KG1 (cell line): ENCODE measurements at places on chromosomes 6 and 20.

- DNase-seq, result no peak
Observed at GRCh38 chr6:63663147-63663955, 27.7 kb downstream of the PHF3 start.

DNA sequence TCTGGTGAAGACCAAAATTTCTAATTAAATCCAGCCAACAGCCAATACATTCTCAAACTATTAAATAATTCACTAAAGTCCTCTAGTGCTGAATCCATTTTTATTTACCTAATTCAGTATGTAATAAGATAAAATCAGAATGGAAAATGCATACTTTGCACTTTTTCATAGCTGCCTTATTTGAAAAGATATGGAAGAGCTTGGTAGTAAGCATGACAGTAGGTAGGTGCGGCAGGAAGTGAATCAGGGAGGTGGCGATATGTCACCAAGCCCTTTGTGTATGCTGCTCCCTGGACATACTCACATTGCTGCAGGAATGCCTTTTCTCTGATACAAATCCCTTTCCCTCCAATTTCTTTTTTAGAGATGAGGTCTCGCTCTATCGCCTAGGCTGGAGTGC, 10.2 kb upstream of the TGM3 start:
- no peak for DNase-seq

DNA sequence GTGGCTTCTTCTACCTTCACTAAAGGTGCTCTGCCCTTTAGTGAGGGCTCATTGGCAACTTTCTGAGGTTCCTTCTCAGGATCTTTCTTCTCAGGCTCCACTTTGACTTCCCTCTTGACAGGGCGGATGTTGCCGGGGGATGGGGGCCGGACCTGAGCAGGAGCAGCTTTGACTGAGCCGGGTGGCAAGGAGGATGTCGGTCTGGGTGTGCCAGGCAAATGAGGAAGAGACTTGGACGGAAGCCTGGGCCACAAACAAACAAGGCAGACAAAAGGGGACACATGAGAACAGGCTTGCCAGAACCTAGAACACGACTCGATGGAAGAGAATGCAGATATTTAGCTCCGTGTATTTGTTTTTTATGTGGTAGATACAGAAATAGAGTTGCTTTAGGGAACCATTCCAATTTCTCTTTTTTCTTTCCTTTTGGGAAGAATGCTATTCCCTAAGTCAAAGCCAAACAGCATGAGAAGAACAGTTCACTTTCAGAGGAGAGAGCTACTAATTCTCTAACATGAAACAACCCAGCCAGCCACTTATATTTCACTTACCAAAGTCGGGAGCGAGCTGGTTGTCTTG, 76.2 kb upstream of the BCLAF1 start:
- DNase-seq, result no peak

GRCh38 chr6:112710710-112711109, 363.6 kb downstream of the RFPL4B start:
- no peak for DNase-seq

- no peak for DNase-seq
Observed at GRCh38 chr6:6595952-6596351, 7.4 kb downstream of the LY86 start.

GRCh38 chr6:133547136-133547535, 306.0 kb downstream of the EYA4 start:
- no peak for DNase-seq
